Stimulated activated CD8-positive, alpha-beta memory T cell treated with anti-CD3 and anti-CD28 coated beads, Interleukin-4, amount 100 ng/mL, for 1 hour (primary cell): ENCODE measurements at places on chromosomes 7 and 10.

DNA sequence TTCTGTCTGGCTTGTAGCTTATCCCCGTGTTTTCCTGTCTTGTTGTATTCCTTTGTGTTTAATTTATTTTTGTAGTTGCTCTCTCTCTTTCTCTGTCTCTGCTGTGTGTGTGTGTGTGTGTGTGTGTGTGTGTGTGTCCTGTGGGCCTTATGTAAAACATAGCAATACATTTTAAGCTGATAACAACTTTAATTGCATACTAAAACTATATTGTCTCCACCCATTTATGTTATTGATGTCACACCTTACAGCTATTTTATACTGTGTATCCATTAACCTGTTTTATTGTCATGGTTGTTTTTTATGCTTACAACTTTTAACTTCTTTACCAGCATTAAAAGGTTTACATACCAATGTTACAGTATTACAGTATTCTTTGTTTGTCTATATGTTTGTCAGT, 293.6 kb downstream of the SUGCT start:
- no peak for DNase-seq

- no peak for DNase-seq
These were observed 5.5 kb upstream of the SPAG6 start for GRCh38 chr10:22339761-22340328.

DNA sequence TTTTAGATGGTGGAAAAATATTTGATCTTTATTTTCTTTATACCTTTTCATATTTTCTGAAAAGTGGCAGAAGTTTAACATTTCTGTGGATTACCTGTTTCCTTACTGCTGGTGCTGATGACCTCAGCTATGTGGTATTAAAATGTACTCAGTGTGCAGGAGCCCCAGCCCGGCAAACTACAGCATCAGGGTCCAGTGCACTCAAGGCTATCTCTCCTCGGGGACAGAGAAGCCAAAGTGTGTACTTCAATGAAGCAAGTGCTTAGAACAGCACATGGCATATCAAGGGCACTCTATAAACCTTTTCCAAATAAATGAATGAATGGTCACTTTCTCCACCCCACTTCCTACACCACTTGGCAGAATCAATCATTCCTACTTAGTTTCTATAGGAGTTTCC, 111.8 kb downstream of the HIP1 start:
- no peak for DNase-seq

DNA sequence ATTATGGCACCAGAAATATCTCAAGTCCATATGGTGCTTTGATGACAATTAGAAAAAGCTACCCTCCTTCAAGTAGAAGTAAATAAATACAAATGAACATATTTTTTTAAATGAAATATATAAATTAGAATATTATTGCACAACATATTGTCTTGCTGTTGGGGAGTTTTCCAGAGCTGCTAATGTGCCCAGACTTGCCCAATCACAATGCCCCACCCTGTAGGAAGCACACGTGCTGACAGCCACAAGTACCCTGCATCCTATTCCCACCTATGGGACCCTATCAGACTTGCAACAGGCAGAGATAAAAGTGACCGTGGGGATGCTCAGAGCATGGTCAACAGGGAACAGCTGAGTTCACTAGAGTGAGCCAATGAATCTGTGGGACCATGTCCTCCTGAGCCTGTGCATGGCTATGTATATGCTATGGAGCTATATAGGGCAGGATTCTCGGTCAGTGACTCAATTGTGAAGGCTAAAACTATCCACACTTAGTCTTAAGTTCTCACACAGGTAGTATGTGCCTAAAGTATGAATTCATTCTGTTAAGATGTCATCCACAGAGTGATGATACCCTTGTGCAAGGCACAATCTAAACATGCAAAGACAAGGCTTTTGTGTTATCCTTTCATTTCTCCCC, 336.0 kb downstream of the HGF start:
- DNase-seq = no peak

DNA sequence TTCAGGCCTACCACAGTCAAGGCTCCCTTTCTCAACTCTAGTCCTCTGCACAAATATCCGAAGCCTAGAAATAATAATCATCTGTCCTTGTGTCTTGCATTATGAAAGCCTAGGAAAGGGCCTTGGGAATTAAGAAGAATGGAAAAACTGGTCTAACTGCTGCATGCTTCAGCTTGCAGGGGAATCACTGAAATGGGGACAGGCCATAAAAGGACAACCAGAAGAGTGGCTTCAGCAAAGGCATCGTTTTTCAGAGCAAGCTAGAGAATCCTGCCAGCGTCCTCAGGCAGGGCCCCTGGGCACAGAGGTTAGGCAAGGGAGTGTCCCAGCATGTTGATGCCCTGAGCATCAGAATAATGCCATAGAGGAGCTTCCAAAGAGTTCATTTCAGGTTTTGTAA, 13.2 kb downstream of the ERVW-1 start:
- DNase-seq = no peak

DNA sequence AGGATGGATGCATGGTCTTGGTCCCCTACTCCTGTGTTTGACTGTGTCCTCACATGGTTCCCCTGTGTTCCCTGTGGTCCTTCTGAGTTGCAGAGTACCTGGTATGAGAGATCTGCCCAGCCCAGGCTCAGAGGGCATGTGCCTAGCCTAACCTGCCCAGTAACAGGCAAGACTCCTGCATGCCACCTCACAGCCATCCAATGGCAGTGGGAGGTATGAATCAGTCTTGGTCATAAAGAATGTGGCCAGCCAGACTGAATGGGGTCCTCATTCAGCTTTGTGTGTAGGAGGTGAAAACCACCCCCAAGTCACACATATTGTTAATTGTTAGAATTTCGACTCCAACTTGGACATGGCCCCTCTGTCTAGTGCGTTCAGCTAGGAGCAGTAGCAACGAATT, 17.2 kb upstream of the GPR158 start:
- no peak for DNase-seq

DNA sequence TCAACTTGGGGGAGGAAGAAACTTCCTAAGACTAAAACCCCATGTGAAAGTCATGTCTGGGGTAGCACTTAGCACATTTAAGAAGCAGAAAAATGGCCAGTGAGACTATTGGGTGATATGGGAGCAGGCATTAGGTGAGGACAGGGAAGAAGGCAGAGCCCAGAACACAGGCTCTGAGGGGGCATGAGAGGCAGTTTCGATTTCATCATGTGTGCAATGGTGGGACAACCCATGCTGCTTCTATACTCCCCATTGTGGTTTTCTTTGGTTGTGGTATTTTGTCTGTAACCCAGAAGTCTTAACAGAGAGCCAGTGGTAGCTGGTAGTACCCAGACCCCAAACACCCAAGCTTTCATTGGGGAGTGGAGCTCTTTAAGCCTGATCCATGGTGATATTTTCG, 752.0 kb downstream of the GRID1 start:
- DNase-seq = no peak

DNA sequence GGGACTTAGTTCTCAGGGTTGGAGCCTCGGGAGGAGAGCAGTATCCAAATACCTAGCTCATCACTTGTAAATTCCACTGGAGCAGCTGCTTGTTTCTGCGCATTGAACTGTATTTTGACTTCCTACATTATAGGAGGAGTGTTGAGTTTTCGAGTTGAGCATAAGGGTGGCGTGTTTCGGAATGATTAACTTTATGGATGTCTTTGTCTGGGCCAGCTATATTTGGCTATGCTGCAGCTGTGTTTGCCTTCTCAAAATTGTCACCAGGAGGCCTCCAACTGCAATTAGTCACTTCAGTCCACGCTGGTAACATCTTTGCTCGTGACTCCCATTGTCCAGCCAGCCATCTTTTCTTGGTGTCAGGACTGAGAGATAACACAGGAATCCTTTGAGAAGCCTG, 9.1 kb downstream of the CELF2 start:
- no peak for DNase-seq

DNA sequence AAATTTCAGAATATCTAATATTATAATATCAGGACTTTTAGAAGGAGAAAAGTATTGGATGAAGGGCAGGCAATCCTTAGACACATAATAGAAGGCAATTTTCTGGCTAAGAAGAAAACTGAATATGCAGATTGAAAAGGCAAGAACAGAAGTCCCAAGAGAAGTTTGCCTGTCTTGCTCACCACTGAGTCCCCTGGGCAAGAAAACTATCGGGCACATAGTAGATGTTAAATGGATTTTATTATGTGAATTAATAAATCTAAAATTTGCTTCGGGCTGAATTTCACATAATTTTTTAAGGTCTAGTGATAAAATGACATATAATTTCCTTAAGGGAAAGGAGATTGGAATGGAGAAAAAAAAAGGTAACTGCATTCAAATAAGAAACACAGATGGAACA, 380.9 kb upstream of the GRM3 start:
- DNase-seq = no peak

GRCh38 chr10:19819419-19820033, 3.3 kb downstream of the PLXDC2 start:
- DNase-seq = no peak

DNA sequence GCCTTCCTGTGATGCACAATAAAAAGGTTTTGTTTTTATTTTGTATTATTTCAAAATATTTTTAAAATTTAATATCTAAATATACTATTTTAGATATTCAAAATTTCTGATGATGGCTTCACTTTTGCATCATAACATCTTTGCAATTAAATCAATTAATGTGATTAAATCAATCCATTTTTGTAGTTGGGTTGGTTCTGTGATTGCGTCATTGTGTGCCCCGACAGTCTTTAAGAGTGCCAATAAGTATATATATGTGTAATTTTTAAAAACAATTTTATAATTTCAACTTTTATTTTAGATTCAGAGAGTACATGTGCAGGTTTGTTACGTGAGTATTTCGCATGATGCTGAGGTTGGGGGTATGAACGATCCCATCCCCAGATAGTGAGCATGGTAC, 70.5 kb downstream of the SEPTIN14 start:
- no peak for DNase-seq

GRCh38 chr7:100568176-100568895, 5.4 kb downstream of the SAP25 start:
- DNase-seq = no peak

DNA sequence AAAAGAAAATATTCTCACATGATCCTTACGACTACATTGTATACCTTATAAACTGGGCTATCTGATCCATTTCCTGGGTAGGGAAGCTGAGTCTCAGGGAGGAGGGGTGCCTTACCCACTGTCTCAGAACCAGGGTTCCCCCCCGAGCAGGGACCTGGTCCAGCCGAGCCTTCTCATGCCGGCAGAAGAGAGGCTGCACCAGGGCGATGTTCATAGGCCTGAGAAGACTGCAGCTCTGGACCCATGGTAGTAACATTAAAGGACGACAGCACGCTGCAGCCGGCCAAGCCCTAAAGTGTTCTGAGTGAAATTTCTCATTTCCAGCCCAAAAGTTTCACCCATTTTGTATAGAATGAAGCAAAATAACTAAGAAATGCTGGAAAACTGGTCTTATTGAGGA, 163.0 kb upstream of the TNS3 start:
- no peak for DNase-seq

DNA sequence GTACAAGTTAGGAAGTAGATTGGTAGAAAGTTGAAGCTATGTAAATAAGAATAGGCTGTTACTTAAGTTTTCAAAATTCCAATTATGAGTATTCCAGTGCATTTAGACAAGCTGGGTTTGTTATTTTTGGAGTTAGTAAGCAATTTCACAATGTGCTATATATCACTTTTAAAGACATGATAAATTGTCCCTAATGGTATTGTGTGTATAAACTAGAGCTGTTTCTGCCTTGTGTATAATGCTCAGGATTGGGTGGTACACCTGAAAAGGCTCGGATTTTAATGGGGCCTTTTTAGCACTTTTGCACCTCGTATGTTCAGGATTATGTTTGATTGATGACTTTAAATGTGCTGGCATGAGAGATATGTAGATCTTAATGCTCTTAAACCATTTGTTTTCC, 175.8 kb downstream of the VTI1A start:
- no peak for DNase-seq

DNA sequence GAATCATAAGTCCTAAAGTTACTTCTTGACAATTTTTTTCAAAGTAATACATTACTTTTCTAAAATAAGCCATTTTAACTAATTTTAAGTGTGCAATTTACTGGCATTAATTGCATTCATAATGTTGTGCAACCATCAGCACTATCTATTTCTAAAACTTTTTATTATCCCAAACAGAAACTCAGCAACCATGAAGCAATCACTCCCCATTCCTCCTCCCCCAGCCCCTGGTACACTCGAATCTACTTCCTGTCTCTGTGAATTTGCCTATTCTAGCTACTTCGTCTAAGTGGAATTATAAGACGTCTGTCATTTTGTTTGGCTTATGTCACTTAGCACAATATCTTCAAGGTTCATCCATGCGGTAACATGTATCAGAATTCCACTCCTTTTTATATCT, 84.9 kb downstream of the MKX start:
- no peak for DNase-seq

DNA sequence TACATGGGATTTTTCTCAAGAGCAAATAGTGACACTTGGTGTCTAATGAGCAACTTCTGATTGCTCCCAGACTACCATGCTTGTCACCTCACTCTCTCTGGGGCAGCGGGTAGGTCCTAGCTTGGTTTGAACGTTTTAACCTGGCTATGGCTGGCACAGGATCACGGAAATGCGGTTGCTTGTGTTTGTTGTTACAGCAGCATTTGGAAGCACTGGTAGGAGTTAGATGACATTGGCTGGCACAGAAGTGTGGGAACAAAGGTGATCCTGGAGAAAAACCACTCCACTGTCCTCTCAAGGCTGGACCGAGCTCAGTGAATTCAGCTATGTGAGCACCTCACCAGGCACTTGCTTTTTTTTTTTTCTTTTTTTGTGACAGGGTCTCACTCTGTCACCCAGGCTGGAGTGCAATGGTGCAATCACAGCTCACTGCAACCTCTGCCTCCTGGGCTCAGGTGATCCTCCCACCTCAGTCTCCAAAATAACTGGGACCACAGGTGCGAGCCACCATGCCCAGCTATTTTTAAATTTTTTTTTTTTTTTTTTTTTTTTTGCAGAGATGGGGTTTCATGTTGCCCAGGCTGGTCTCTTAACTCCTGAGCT, 3.5 kb upstream of the PFKFB3 start:
- no peak for DNase-seq

- DNase-seq = no peak
These were observed 502.9 kb upstream of the ZMIZ1 start for GRCh38 chr10:78565841-78566240.

DNA sequence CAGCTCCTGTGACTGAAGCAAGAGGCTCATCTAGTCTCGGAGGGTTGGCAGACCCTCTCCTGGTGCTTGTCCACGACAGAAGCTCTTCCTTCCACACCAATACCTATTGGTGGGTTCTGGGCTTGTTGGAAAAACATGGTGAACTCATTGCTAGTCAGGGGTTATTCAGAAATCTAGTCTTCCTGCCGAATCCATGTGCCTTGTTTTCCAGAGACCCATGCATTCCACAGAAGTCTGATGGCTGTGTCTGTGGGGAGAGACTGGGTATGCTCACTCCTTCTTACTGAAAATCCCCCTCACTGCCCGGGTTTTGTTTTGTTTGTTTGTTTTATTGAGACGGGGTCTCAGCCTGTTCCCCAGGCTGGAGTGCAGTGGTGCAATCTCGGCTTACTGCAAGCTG, 138.3 kb downstream of the DNAJB6 start:
- DNase-seq = no peak

GRCh38 chr7:35025369-35025870, 11.9 kb downstream of the DPY19L1 start:
- DNase-seq = no peak

- DNase-seq = no peak
These were observed 28.4 kb upstream of the SMARCD3 start for GRCh38 chr7:151276666-151277590.
